Iris pigment epithelial cell (primary cell): ENCODE measurements at places on chromosomes 2 and 18.
A peak's percentile ranks its signal among the peaks of the same experiment; 100 is the strongest.

- DNase-seq: no peak
Observed at GRCh38 chr2:231390667-231391066, 4.8 kb upstream of the B3GNT7 start.

DNA sequence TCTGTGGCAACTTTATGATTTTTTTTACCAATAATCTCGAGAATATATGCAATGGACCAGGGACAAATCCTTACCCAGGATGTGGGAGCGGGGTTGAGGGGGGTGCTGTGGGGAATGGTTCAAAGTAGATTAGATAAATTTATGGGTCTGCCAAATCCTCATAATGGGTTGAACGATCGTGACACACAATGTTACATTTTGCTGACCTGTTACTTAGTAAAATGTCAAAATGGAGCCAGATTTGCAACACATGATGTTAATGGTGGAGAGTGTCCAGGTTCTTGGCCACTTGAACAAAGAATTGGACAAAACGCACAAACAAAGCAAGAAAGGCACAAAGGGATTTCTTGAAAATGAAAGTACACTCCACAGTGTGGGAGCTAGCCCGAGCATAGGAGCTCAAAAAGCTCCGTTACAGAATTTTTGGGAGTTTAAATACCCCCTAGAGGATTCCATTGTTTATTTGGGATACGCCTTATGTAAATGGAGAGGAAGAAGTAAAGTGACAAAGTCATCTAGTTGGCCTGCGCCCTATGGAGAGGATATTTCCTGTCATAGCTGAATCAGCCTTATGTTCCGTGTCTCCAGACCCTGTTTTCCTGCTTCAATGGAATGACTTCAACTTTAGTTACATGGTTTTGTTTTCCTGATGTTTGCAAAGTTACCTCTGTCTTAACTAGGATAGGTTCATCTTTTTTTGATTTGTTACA lies 776.0 kb downstream of the DCC start:
- no peak for DNase-seq

DNA sequence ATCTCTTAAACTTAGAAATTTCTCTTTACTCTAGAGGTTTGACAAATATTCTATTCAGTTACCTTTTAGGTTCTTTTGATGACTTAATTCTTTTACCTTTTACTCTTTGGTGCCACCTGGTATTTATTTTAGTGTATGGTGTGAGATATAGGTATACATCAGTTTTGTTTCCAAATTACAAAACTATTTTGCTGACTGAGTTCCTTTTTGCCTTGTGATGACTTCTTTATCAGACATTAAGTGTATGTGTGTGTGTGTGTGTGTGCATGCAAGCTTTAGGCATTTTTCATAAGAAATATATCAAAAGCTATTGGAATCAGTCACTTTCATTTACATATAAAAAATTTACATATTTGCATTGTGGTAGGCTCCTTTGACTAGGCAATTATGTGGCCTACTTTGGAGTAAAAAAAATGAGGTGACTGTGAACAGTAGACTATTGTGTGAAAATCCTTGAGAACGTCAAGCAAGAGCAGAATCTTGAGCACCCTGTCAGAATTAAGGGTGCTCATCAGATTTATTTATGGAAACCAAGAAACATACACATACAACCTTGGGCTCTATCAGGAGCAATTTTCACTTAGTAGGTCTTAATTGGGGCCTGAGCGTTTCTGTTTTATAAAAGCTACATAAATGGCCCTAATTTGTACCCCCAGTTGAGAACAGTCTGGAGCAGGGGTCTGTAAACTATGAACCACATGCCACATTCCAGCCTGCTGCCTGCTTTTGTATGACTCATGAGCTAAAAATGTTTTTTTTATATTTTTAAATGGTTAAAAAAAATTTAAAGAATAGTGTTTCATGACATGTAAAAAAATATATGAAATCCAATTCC lies 415.9 kb downstream of the SLC4A3 start:
- peak; percentile 56 for DNase-seq

DNA sequence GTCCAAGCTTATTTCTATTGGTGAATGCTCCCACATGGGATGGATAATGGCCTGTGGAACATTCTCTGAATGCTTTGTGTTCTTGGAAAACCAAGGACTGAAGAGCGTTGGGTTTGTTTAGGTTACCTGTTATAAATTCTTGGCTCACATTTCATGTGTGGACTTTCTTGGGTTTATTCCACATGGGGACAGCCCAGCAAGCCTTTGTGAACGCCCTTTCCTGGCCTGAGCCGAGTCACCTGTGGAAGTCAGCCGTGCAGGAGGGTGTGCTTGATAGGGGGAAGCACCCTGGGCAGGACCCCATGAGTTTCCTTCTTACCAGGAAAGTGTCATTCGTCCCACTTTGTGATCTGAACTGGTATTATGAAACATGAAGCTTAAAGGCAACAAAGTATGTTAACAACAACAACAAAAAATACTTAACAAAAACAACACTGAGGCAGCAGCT lies 4.1 kb downstream of the RAB31 start:
- DNase-seq: no peak

- peak; percentile 93 for DNase-seq
Observed at GRCh38 chr2:36403675-36404230, 48.2 kb downstream of the CRIM1 start.

GRCh38 chr2:26668856-26669750 lies 23.4 kb upstream of the KCNK3 start:
- DNase-seq: no peak

- DNase-seq: peak; percentile 92
Observed at GRCh38 chr2:169891593-169892298, 64.5 kb downstream of the UBR3 start.

- no peak for DNase-seq
Observed at GRCh38 chr2:36582538-36582937, 15.4 kb downstream of the FEZ2 start.

GRCh38 chr2:189022053-189022481 lies 47.9 kb downstream of the COL3A1 start:
- DNase-seq: peak; percentile 96

DNA sequence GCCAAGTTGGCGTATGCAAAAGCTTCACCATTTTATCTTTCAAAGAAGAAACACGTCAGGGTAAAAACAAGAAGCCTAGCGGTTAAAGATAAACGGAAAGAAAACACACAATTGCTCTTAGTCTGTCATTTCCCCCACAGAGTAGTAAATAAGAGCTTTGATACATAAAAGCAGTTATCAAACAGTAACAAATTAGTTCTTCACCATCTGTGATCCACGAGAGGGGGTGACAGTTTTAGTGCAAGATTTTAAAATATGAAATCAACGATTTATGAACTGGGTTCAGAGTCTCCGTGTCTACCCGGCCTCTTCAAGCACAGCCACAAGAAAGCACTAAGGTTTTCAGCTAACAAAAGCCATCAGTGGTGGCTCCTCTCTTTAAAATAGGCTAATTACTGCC lies 703.9 kb upstream of the ID2 start:
- no peak for DNase-seq

DNA sequence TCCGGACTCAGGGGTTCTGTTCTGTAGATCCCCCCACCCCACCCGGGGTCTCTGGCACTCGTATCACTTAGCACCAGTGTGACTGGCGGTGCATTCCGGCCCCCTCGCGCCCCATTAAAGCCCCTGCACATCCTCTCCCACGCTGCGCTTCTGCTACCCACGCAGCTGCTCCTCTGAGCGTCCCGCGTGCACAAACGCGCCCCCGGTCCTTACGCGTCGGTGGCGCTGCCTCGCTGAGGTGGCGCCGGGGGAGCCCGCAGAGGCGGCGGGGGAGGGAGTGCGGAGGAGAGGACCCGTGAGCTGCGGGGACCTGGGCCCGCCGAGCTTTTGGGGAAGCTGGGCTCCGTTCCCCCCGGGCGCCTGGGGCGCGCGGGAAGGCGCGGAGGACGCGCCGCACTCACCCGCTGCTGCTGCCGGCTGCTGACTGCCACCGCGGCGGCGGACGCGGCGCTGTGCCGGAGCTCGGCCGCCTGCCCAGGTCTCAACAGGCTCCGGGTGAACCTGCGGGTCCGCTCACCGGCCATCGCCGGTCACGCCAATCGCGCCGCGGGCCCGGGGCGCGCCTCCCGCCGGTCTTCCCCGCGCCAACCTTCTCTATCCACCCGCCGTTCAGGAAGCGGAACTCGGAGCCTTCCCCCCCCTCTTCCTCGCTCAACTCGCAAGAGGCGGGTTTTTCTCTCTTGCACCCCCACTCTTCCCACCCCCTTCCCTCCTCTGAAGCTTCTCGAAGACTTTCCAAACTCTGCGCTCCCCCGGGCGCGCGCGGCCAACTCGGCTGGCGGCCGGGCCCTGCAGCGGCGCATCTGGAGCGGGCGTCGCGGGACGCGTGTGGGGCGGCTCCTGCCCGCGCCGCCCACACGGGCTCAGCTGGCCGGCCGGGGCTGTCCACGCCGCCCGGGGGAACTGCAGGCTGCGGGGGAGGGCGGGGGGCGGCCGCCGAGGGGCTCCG lies at the start of gene DOCK10:
DOCK10 (minus strand) TSS at position 618 of the 949 bp plus-strand sequence; CDS start at position 524, 94 bp downstream.
- peak; percentile 52 for DNase-seq

- DNase-seq: no peak
Observed at GRCh38 chr2:157845081-157845480, 31.0 kb downstream of the ACVR1 start.

GRCh38 chr2:65991381-65992197 lies 443.3 kb upstream of the MEIS1 start:
- DNase-seq: no peak

DNA sequence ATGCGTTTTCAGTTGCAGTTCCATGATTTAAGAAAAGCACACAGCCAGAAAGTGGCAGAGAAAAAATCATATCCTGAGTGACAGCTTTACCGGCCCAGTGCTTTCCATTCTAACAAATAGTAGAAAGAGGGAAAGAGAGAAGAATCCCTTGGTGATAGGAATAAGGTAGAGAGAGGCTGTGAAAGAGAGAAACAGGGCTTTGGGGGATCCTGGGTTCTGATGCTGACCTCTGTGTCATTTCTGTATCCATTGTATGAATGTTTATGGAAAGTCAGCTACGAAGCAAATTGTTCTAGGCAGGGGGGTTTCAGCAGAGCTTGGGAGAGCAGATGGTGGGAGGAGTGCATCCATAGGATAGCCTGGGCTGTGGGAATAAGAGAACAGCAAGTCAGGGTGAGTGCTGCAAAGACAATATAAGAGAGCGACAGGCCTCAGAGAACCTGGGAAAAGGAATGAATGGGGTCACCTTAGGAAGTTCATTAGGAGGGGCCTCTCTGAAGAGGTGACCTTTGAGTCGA lies 203.4 kb upstream of the TNP1 start:
- no peak for DNase-seq

DNA sequence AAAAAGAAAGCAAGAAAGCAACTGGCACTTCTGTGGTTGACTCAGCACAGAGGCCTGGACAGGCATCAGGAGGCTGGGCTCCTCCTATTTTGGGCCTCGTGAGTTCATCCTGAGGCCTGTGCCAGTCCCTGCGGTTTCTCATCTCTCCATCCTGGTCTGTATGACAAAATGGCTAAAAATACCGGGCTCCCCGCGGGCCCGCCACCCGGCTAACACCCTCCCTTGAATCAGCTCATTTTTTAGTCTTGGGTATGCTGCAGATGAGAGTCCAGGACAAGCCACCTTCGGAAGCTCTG lies 62.3 kb upstream of the YWHAQ start:
- DNase-seq: peak; percentile 20

DNA sequence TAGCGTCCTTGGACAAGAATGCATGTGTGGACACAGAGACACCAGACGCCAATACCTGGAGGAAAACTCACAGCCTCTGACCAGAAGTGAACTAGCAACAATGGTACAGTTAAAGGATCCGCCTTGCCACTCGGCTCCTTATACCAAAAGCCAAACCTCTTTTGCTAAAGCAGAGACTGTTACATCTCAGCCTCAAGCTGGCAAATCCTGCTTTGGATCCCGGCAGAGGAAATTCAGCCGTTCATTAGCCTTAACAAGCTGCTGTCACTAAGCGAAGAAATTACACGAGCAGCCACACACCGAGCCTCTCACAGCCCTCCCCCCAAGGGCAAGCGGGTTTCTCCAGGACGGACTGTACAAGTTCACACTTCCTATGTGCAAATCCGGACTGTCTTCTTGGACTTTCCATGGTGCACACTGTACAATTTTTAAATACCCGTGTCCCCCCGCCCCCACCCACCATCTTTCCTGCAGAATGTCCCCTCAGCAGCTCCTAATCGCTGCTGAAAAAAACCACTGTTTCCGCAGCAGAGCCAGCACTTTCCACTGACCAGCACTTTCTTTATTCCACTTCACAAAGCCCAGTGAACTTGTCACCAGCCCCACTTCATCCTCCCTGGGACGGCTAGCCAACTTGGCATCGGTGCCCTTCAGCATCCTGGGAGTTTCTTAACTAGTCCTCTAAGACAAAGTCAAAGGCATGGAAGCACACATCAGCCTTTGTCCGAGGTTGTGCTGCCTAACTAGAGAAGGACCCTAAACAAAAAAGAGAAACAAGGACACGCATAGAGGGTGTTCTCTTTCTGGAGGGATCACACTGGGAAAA lies 1.5 kb downstream of the KLF7 start:
- peak; percentile 64 for DNase-seq

- DNase-seq: peak; percentile 27
Observed at GRCh38 chr2:175234153-175234552, 52.6 kb upstream of the ATP5MC3 start.

DNA sequence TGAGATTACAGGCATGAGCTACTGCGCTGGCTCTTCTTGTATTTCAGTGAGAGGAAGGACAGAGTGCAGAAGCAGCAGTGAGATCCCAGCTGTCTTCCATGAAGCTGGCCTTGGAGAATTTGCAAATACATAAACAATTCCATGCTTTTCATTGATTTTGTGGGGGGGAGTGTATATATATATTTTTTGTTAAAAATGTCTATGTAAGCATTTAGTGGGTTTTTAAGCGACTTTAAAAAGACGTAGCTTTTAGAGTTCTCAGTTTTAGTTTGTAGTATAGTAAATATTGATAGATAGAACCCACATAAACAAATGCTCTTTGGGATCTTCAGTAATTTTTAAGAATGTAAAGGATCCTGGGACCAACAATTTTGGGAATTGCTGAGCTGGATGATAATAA lies 6.3 kb downstream of the RBFA start:
- no peak for DNase-seq

DNA sequence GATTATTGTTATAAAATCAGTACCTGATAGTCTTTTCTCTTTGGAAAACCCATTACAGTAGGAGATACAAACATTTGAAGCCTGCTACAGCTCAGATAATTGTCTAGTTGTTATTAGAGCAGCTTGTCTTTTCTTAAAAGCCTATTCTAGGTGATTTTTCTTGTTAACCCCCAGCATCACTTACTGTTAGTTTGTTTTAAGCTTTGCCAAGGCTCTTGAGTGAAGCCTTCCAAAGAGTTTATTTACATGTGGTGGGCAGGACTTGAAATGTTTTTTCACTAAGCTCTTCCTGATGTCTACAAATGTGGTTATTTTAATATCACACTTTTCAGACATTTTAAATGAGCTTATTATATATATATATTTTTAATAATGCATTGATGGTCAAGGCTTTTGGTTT lies 791.3 kb downstream of the PLCL1 start:
- DNase-seq: no peak

DNA sequence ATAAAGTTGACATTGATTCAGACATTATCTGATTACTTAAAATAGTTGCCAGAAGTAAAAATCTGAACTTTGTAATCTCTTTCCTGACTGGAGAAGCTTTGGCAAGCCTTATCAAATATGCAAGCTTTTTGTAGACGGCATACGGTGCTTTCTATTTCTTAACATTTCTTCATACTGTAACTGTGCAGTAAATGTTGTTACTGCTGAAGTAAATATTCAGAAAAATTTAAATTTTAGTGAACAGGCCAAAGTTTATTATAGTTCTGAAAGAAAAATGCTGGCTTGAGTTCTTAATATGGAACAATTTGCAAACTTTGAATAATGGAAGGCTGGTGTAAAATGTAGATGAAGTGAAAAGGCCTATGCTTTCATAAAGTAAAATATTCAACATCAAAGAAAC lies 1.8 kb downstream of the TTN start:
- no peak for DNase-seq

GRCh38 chr2:43685357-43685756 lies 9.1 kb upstream of the C1GALT1C1L start:
- DNase-seq: no peak
